ENCODE measurements at places on chromosomes 11 and 22.

DNA sequence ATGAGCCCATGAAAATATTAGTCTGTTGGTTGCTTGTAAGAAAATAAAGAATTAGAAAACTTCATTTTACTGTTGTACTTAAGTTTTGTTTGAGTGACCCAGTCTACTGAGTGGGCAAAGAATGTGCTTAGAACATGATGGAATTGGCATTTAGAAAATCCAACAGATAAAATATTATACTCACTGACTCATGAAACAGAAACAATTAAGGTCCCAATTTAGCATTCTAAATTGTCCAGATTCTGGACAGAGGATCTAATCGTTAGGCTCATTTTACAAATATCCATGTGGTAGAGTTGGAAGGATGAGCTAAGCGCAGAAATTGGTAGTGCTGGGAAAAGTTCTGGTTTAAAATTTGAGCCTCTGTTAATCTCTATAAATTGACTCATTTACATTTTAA is 45.4 kb downstream of the METTL15 start:
- DNase-seq, result no peak

DNA sequence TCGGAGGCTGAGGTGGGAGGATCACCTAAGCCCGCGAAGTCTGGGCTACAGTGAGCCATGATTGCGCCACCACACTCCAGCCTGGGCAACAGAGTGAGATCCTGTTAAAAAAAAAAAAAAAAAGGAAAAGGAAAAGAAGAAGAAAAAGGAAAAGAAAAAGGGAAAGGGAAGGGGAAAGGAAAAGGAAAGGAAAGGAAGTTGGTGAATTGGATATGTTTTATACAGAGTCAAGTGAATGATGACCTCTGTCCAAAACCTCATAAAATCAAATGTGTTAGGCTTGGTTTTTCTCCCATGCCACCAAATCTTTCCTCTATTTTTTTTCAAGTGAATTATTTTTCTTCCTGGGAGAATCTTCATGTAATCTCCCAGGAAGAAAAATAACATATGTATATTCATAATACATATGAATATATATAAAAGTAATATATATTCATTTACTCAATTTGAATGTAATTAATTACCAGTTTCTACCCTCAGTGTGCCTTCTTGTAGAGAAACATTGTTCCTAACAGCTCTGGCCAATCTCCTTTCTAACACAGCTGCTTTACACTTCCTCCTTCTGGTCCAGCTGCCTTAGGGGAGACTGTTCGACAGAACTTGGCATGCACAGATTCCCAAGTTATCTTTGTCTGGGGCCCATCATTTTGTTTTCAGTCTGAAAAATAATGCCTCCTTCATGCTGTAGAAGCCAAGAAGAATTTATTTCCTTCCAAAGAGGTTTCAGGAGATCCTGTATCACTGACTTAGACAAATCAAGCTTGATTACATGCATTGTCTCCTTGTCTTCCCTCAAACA is 111.9 kb downstream of the CCDC34 start:
- DNase-seq, result no peak

DNA sequence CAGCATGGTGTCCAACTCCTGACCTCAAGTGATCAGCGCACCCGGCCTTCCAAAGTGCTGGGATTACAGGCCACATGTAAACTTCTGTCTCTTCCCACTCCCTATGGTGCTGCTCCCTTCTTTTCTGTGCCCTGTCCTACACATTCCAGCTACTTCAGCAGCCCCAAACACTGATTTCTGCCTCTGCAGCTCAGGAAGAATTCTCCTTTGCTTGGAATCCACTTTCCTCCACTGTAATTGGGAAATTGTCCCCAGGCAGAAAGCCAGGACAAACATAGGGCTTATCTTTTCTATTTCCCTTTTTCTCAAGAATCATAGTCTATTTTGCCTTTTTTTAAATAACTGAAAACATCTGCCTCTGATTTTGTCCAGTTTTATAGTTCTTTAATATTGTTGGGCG is 21.3 kb upstream of the DRG1 start:
- DNase-seq, result no peak

- DNase-seq, result no peak
These were observed 942.3 kb downstream of the NTM start for GRCh38 chr11:132312701-132313111.

GRCh38 chr22:29225422-29226090 is 19.9 kb downstream of the EMID1 start:
- DNase-seq, result no peak

DNA sequence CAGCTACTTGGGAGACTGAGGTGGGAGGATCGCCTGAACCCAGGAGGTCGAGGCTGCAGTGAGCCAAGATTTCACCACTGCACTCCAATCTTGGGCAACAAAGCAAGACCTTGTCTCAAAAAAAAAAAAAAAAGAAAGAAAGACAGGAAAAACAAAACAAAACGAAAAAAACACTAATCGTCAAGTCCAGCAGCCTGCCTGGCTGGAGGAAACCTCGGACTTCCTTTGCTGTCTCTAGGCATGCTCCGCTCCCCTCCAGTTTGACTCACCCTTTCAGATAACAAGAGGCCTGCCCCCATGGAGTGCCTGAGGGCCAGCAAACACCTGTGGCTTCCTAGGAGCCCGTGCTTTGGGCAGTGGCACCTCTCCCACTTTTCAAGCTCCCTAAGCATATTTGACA is 28.8 kb upstream of the CHKA start:
- DNase-seq, result peak; percentile 72

- no peak for DNase-seq
These were observed 19.1 kb downstream of the ABCC8 start for GRCh38 chr11:17457396-17458173.

- DNase-seq, result no peak
These were observed 453 bp upstream of the MAFF start for GRCh38 chr22:38201371-38201710.

- no peak for DNase-seq
These were observed 14.1 kb downstream of the DGAT2 start for GRCh38 chr11:75782540-75783263.

DNA sequence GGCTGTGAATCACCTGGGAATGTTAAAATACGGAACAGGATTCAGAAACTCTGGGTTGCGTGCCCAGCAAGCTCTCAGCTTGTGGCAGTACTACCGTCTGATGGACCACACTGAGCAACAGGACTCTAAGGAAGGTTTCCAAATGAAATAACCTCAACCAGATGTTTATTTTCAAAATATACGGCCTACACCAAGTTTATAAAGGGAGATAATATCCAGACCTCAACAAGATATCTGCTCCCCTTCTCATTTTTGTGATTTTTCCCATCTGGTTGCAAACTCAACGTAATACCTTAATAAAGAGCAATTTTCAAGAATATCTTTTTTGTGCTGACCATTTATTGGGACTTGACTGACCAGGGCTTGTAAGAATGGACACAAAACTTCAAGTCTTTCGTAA is 49.4 kb downstream of the SLC25A17 start:
- DNase-seq, result no peak

- DNase-seq, result peak; percentile 54
These were observed 199.3 kb downstream of the PGR start for GRCh38 chr11:100930185-100930778.

DNA sequence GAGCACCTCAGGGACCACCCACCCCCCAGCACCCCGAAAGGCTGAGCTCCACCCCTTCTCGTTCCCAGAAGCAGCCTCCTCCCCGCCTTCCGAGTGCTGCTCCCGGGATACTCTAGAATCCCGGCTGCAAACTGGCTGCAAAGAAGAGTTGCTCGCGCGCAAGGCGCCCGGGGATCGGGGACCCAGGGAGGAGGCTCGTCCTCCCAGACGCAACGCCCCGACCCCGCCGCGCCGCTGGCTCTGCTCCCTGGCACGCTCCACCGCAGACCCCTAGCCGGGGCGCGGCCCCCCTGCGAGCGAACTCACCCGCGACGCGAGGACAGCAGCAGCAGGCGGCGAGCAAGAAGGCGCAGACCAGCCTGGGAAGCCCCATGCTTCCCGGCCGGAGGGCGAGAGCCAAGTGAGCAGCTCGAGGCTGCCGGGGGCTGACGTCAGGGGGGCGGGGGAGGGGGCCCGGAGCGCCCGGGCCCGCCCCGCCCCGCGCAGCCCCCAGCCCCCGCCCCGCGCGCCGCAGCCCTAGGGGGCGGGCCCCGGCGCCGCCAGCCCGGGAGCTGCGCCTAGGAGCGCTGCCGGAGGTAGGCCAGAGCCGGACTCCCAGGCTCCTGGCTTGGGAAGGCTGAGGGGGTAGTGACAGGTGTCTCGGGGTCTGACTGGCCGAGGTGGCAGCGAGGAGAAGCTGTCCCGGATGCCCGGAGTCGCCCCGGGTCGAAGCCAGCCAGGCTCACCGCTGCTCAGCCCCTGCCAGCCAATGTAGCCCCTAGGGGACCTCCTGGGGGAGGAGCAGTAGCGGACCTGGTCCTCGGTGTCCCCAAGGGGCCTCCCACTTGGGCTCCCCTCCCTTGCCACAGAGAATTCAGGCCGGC is at the start of gene MCAM:
Gene MCAM (minus strand): TSS at position 402 of the 863 bp plus-strand sequence. CDS start 29 bp downstream, at position 373.
- no peak for DNase-seq

- DNase-seq, result no peak
These were observed 8.1 kb downstream of the IGSF9B start for GRCh38 chr11:133948711-133949110.

DNA sequence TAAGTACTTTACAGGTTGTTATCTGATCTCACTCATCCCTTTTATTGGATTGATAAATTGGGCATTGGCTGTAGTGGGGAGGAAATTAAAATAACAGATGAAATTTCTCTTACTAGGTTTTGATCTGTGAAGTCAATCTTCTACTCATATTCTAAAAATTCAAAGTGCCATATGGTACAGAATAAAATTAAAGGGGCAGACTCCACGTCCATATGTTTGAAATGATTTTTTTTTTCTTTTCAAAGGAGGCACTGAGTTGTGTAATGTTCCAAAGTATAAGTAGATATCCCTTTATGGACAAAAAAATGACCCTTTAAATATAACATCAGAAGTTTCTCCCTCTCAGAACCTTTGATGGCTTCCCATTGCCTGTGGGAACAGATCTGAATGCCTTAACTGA is 207.4 kb downstream of the DBX1 start:
- DNase-seq, result no peak

GRCh38 chr11:122685041-122685440 is 29.5 kb downstream of the UBASH3B start:
- no peak for DNase-seq

DNA sequence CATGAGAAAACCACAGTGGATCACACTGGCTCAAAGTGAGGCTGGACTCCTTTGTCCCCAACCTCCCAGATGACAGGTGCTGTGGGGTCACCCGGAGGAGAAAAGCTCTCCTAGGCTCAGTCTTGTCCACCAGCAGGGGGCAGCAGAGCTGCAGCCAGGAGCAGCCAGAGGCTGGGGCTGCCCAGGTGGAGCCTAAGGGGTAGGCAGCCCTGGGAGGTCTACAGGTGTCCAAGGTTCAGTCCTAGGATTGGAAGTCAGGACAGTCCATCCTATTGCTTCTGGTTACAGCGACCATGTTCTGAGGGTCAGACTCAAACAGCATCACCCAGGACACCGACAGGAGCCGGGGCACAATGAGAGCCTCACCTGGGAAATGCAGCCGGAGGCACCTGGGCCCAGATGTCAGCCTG is 77.6 kb upstream of the IGLL5 start:
- DNase-seq, result no peak

DNA sequence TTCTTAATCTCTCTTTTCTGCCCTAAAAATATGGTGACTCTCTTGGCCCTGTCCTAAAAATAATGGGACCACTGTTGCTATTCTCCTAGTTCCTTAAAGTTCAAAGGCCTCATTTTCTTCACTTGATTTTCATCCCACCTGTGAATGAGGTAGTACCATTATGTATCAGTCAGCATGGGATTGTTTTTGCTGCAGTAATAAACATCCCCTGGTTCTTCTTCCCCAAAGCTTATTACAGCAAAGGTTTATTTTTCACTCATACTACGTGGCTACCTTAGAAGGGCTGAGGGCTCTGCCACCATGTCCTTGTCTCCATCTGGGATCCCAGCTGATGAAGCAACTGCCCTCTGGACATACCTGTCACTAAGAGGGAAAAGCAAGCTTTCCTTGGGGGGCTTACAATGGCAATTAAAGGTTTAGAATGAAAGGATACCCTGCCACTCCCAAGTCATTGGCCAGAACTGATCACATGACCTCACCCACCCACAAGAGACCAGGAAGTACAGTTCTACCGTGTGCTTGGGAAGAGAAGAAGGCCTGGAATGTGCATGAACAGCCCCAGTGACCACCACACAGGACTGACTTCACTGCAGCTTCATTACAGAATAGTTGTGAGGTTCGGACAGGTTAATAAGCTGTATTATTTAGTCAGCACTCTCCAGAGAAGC is 7.8 kb downstream of the TTC38 start:
- no peak for DNase-seq

DNA sequence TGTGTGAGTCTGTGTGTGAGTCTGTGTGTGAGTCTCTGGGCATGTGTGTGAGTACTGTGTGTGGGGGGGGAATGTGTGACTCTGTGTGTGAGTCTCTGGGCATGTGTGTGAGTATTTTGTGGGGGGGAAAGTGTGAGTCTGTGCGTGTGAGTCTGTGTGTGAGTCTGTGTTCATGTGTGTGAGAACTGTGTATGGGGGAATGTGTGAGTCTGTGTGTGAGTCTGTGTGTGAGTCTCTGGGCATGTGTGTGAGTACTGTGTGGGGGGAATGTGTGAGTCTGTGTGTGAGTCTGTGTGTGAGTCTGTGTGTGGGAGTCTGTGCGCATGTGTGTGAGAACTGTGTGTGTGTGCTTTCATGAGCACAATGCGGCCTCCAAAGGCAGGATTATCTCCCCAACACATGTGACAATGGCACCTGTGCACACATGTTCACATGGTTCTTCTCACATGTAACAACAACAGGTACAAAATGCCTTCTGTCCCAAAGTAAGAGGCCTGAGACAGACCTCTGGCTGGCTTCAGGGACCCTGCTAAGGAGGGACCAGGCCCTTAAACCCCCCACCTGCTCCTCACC is 1.6 kb downstream of the CD5 start:
- DNase-seq, result no peak

GRCh38 chr11:18088366-18088765 is 17.5 kb downstream of the SAAL1 start:
- no peak for DNase-seq

- no peak for DNase-seq
These were observed 55.7 kb downstream of the MYH9 start for GRCh38 chr22:36331912-36332622.

GRCh38 chr22:20974336-20974955 is 7.4 kb downstream of the AIFM3 start:
- DNase-seq, result no peak

DNA sequence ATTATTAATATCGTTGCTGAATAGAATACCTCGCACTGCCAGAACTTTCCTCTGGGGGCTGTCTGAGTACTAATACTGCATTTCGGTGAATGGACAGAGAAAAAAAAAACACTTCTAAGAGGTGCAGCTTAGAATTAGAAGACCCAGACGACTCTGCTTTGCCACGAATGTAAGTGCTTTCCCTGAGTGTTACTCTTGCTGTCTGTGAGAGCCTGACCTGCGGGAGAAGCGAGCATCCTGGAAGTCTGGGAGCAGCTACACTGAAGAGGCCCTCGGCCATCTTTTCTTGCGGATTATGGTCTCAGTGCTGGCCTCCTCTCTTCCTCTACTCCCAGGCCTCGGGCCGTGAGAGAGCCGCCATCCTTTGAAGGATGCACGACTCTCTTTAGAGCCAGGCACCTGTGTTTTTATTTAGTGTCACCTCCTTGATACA is 94.9 kb downstream of the SCN3B start:
- DNase-seq, result no peak

Data from A172 (cell line).